Stimulated activated CD8-positive, alpha-beta memory T cell treated with anti-CD3 and anti-CD28 coated beads, Interleukin-7, amount 100 ng/mL, for 24 hours (primary cell): ENCODE measurements at places on chromosomes 1 and 21.

- no peak for DNase-seq
Measured at GRCh38 chr1:52139817-52140540, 1.9 kb upstream of the ZFYVE9 start.

GRCh38 chr1:155327981-155328380, 7.3 kb downstream of the RUSC1 start:
- no peak for DNase-seq

DNA sequence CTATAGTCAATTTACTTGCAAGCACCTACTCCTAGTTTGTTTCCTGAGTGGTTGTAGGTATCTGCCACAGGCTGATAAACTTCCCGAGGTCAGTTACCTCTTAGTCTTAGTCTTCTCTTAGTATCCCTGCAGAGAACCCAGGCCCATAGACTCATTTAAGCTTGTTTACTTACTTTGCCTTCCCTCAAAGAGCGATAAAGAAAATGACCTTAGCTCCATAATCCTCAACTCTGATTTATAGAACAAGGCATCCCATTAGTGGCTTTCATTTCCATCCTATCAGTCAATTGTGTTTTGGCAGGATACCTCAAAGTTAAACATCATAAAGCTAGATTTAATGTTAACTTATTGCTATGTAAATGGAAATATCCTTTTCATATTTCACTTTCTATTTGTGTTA, 119.7 kb downstream of the UCHL5 start:
- DNase-seq = no peak

DNA sequence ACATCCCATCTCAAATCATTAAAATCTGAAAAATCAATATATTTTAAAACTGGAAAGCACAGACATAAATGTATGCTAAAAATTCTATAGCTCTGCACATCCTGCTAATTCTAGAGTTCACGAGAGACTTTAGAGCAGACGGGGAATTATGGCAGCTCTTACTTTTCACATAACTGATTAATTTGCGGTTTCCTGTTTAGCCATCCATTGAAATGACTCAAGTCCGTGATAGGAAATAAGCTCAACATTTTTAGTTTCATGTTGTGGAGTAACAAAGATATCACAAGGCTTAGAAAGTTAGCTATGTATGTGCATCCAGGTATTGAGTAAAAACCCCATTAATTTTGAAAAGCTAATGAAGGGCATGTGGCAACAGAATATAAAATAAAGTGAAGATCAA, 123.2 kb downstream of the SMYD2 start:
- DNase-seq = no peak

DNA sequence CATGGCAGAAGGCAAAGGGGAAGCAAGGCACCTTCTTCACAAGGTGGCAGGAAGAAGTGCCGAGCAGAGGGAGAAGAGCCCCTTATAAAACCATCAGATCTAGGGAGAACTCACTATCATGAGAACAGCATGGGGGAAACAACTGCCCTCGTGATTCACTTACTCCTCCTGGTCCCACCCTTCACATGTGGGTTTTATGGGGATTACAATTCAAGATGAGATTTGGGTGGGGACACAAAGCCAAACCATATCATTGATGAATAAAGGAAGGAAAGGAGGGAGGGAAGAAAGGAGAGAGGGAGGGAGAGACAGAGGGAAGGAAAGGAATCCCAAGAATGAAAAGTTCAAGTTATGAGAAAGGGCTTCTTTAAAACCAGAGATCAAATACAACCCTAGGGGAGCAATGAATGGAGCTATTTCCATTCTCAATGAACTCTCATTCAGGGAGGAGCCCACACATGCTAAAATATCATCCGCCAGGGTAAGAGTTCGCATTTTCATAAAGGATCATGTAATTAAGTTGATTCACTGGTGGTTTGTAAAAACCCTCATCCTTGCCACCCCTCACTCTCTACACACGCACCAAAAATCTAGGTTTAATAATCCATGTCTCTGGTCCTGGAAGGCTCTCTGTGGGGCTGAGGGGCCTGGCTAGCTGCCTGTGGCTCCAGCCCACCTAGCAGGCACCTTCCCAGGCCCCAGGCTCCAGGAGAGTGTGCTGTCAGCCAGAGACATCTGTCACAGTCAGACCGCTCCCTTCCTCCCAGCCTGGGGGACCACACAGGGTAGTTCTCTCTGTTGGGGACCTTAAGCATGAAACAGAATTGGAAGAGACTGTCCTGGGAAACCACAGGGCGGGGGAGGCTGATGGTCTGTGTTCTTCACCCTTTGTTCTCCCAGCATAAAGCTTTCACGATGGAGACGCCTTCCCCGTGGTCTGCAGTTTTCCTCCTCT, 94.0 kb downstream of the CCDC185 start:
- no peak for DNase-seq

DNA sequence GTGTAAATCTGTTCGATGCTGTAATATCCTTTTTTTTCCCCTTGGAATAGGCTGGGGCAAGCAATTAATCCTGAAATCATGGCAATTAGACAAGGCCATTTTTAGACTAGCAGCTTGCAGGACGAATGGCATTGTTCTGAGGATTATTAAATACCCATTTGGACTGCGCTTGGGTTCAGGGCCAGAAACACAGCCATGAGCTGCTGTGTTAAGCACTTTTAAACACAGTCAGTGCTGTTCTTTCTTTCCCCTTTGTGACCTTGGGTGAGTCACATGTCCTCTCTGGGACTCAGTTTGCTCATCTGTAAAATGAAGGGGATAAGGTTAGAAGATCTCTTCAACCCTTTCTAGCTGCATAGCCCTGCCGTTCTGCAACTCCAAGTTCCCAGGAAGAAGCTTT, 58.6 kb upstream of the C8B start:
- DNase-seq = no peak

- DNase-seq = no peak
Measured at GRCh38 chr1:199335496-199335895, 692.0 kb upstream of the NR5A2 start.

GRCh38 chr21:41429925-41430491, 4.0 kb downstream of the MX1 start:
- DNase-seq = no peak

- no peak for DNase-seq
Measured at GRCh38 chr1:179550746-179551682, 24.7 kb downstream of the NPHS2 start.

GRCh38 chr1:236103059-236103458, 38.2 kb upstream of the NID1 start:
- DNase-seq = no peak

DNA sequence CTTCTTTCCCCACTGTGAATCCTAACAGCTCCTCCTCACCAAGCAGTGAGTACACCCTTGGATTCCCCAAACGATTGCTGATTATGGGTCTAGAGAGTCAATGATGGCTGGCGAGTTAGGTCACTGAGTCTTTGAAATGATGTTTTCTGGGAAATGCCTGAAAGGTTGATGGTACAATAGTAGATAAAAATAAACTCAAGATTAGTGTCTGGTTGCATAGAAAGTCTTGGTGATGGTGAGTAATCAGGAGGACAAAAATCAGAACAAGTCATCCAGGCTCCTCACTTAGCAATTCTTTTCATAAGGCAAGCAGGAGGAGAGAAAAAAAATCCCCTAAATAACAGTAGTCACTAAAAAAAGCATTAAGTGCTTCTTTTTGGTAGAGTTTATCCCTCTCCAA, 22.6 kb downstream of the HLX start:
- no peak for DNase-seq

DNA sequence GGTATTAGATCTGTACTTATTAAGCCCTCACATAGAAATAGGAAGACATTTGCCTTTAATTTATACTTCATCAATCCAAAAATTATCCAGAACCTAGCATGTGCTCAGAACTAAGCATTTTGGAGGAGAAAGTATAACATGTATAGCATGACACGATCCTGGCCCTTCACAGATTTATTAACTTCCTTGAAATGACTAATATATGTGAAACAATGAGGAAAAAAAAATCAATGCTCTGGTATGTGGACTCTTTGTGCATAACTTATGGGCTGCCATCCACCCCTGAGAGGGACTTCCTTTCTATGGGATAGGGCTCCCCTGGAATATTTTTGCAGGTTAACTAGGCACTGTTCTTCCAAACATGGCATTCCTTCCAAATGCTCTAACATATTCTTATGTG, 36.6 kb downstream of the CCDC185 start:
- DNase-seq = no peak

DNA sequence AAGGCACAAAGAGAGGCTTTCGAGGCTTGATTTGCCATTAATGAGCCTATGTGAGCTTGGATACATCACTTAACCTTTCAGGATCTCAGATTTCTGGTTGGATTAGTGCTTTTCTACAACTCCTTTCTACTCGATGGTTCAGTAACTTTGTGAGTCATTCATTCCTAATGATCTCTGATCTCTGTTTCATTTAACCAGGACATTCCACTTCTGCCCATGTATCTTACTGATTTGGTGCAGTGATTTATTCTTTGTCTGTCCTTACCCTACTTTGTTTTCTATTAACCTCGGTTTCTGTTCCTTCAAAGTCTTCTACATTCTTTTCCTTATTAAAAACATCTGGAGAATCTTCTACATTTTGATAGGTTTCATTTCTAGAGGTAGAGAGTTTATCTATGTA, 94.6 kb upstream of the ZBTB18 start:
- no peak for DNase-seq

GRCh38 chr1:234509457-234510328, 30.7 kb upstream of the TARBP1 start:
- no peak for DNase-seq
